ENCODE measurements at places on chromosomes 5 and 9. TPM values are rescaled to one million over a fixed set of nuclear protein-coding genes. Genes with fewer than 3 reads are reported as not detected.

NR6A1 gene
- total RNA-seq: 0.39 TPM

PSD2 gene
- total RNA-seq: not detected

C5orf34 gene
- total RNA-seq: 4.2 TPM

NUTM2F gene
- not detected for total RNA-seq

TRAF1 gene
- total RNA-seq: 1.7 TPM

SCAMP1 gene
- total RNA-seq: 66.7 TPM

CDHR2 gene
- total RNA-seq: not detected

SYK gene
- total RNA-seq: 0.07 TPM

GDNF gene
- total RNA-seq: not detected

NPR2 gene
- total RNA-seq: 12.3 TPM

ANKRD55 gene
- total RNA-seq: 0.33 TPM

NUDT12 gene
- 7.6 TPM for total RNA-seq

F2RL1 gene
- total RNA-seq: 36.5 TPM

NR4A3 gene
- 0.07 TPM for total RNA-seq

MCC gene
- 44.7 TPM for total RNA-seq

SPATA6L gene
- total RNA-seq: 2.5 TPM

LMBRD2 gene
- 5.1 TPM for total RNA-seq

GPX8 gene
- 46.2 TPM for total RNA-seq

IRGM gene
- total RNA-seq: not detected

CDH6 gene
- 0.11 TPM for total RNA-seq

GPR21 gene
- total RNA-seq: 0.46 TPM

SH3TC2 gene
- 2.5 TPM for total RNA-seq

ARSI gene
- not detected for total RNA-seq

SPINK4 gene
- total RNA-seq: not detected

TIMD4 gene
- total RNA-seq: not detected

SOX30 gene
- not detected for total RNA-seq

NPR3 gene
- total RNA-seq: 0.04 TPM

NKD2 gene
- total RNA-seq: 0.13 TPM

TNFAIP8 gene
- 22.3 TPM for total RNA-seq

ZCCHC10 gene
- 21.8 TPM for total RNA-seq

SLC34A3 gene
- not detected for total RNA-seq

All from pulmonary artery endothelial cell (primary cell).